BE2C (cell line): ENCODE measurements at places on chromosomes 3 and 15.
A peak's percentile ranks its signal among the peaks of the same experiment; 100 is the strongest.

DNA sequence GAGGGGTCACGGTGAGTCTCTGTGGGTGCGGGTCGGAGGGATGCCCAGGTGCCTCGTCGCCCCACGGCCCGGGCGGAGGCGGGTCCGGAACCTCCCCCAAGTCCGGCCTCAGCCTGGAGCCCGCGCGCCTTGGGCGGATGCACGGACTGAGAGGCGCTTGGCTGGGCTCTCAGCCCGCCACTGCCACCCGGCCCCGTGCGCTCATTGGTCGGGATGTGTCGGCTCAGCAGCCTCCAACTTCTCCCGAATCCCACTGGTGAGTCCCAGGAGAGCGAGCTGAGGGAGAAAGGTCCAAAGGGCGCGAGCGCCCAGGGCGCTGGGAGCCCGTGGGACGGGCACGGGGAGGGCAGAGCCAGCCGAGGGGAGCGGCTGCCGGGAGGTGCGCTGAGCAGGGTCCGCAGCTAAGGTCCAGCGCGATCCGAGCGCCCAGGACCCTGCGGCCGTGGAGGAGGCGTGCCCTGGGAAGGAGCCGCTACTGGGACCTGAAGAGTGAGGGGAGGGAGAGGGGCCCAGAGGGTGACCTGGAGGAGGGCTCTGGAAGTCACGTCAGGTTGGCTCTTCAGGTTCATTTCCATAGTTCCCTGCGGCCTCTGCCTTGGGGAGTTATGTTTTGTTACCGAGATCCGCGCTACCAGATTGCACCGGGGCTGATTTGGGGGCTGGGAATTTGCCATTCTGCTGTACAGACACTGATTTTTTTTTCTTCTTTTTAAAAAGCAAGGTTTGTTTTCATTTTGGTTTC is at the start of gene MME:
Gene MME, plus strand, starts transcription at position 574 of the 742 bp plus-strand sequence. CDS start 3,849 bp downstream, outside the sequence.
- DNase-seq = peak; percentile 27

DNA sequence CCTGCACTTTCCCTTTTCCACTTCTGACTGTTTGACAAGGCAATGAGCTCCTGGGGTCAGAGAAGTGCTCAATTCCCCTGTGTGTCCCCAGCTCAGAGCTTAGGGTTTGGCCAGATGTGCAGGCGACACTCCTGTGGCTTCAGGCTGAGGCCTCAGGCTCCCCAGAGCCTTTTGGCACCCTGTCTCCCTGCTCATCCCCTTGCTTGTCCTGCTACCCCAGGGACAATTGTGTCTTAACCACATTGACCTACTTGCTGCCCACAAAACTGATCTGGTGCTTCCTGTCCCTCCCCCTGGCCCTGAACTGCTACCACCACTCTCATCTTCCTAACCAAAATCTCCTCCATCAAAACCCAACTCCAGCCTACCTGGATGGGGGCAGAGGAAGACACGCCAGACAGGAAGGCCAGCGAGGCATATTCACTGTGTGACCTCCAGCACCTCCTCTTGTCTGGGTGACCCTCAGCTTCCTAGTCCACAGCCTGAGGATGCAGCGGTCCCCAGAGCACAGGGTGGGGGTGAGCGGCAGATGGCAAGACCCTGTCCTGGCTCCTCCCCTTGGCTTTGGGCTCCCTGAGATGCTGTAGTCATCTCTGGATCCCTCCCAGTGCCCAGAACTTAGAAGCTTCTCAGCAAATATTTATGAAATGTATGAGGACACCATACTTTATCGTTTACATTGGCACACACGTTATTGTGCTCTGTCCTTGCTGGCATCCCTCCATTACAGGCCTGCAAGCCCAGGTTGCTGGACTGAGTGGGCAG is 98.9 kb upstream of the SLC6A6 start:
- DNase-seq = no peak

GRCh38 chr15:85743392-85744055 is 51.2 kb downstream of the KLHL25 start:
- no peak for DNase-seq

- DNase-seq = no peak
Observed at GRCh38 chr15:62472616-62473299, 307.7 kb upstream of the C2CD4B start.

DNA sequence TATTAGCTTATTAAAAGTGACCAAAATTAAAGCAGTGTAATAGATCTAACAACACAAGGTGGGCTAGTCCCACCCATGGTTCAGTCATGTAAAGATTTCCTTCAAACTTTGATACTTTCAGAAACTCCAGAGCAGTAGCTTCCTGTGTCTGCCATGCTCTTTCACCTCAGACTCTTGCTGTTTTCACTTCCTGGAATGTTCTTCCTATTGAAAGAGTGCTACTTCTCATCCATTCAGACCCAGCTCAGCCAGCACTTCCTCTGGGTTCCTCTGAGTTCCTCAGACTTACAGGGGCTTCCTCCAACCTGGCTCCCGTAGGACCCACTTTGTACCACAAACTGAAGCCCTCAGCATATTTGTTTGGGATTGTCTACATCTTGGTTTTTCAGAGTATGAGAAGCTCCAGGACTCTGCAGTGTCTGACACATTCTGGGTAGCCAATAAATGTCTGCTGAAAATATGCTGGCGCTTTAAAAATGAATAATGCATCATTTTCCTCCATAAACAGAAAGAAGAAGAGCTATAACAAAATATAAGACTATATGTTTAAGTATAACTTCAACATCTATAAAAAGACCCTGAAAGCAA is 18.0 kb downstream of the NCEH1 start:
- DNase-seq = no peak

- no peak for DNase-seq
Observed at GRCh38 chr3:37729119-37729518, 132.6 kb upstream of the CTDSPL start.

- DNase-seq = no peak
Observed at GRCh38 chr15:91538782-91539181, 314.7 kb upstream of the SLCO3A1 start.

GRCh38 chr3:62562596-62562995 is 189.2 kb upstream of the FEZF2 start:
- no peak for DNase-seq

GRCh38 chr15:52021128-52021671 is 2.2 kb downstream of the MAPK6 start:
- DNase-seq = peak; percentile 47

DNA sequence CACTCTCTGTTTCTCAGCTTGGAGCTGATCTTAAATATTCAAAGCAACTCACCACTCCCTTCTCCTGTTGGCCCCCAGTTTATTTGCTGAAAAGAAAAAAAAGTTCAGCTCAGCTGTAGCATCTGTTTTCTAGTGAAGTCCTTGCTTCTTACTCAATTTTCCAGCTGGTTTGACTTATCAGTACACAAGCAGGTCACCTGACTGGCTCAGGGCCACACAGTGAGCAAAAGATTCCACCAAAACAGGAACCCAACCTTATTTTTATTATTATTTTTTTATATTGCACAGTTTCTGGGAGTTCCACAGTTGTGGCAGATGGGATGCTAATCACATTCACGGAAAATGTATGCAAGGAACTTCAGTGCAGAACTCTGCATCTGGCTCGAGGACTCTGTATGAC is 390.7 kb upstream of the RGMA start:
- no peak for DNase-seq

DNA sequence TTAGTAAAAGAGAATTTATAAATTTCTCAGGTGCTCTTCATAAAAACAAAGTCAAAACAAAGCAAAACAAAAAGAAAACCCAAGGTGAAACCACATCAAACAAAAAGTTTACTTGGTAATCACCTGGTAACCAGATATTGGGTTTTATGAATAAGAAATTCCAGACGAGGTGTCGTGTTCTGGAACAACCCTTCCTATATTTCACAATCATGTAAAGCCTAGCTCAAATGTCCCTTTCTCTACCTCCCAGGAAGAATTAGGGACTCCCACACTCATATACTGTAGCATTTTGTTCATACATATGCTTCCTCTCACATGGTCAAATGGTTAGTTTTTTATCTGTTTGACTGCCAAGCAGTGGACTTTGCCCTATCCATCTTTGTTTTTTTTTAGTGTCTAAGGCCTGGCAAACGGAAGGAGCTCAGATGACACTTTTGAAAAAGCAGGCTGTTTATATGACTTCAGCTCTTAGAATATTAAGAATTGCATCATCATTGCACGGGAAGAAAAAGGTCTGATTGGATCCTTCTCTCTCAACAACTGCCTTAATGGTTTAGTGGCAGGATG is 326.7 kb upstream of the TBL1XR1 start:
- no peak for DNase-seq

- DNase-seq = no peak
Observed at GRCh38 chr3:138974462-138974861, 27.4 kb downstream of the FOXL2NB start.

DNA sequence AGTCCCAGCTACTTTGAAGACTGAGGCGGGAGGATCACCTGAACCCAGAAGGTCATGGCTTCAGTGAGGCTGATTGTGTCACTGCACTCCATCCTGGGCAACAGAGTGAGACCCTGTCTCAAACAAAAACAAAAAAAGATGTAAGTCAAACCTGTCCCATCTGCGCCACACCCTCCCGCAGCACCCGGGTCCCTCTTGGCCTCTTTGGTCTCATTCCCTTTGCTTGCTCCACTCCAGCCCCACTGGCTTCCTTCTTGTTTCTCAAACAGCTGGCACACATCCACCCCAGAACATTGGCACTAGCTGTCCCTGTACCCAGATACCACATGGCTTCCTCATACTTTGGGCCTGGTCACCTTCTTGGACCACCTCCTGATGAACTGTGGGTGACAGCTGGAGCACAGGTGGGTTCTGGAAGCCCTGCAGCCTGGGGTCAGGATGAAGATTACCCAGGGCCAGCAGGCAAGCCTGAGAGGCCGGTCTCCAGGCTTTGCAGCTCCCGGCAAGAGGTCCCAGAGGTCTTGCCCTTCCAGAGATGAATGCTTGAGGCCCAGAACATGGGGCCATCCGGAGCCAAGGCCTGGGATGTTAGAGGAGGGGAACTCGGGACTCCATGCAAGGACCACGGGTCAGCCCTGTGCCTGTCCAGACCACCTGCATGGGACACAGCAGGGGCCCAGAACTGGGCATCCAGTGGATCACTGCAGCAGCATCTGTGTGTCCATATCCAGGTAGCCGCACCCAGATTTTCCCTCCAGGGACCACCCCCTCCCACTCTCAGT is 10.9 kb upstream of the GATA2 start:
- DNase-seq = no peak

DNA sequence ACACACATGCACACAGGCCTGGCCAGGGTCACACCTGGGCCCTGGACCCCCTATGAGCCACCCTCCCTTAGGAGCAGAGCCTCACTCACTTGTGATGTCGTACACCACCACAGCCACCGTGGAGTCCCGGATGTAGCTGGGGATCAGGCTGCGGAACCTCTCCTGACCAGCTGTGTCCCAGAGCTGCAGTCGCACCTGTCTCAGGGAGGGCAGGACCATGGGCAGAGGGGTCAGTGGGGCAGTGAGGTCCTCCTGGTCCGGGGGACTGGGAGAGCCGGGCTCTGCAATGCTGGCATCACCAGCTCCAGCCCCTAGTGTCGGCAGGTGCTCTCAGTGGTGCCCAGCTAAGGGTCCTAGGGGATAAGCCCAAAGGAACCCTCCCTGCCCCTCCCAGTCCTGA is 35.6 kb downstream of the SRPRB start:
- DNase-seq = no peak

GRCh38 chr3:98070840-98071239 is 16.1 kb upstream of the OR5AC2 start:
- no peak for DNase-seq

DNA sequence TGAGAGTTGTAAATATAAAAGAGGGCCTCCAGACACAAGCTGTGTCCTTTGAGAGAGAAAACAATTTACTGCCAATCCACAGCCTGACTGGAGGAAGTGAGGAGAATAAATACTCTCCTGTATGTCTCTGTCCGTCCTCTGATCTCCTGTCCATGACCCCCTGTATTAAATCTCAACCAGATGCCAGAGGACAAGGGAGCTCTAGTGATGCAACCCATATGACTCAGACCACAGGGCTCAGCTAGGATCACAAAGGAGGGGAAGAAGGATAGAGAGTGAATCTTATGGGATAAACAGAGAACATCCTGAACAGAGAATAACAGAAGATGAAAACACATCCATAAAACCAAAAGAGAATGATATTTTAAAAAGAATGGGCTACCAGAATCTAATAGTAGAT is 482.6 kb downstream of the PLOD2 start:
- DNase-seq = no peak

- DNase-seq = peak; percentile 68
Observed at GRCh38 chr3:48502728-48503168, 1.2 kb downstream of the SHISA5 start.

DNA sequence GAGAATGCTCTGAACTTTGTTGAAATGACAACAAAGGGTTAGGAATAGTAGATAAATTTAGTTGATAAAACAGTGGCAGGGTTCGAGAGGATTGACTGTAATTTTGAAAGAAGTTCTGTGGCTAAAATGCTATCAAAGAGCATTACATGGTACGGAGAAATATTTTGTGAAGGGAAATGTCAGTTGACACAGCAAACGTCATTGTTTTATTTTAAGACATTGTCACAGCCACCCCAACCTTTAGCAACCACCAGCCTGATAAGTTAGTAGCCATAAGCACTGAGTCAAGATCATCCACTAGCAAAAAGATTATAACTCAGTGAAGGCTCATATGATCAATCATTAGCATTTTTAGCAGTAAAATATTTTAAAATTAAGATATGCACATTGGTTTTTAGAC is 8.7 kb upstream of the ST3GAL6 start:
- no peak for DNase-seq

GRCh38 chr3:130465521-130465920 is 51.5 kb upstream of the COL6A6 start:
- DNase-seq = no peak

- no peak for DNase-seq
Observed at GRCh38 chr3:197458179-197458707, 97.5 kb downstream of the BDH1 start.

DNA sequence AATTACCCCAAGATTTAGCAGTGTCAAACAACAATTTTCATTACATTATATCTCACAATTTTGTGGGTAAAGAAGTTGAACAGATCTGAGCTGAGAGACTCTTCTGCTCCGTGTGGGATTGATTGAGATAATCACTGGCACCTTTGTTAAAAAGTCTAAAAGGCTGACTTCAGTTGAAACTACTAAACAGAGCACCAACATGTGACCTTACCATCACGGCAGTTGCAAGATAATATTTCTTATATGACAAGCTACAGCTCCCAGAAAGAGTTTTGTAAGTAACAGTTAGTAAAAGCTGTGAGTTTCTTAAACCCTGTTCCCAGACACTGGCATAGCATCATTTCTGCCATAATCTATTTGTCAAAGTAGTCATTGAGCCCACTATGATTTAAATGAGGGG is 25.0 kb downstream of the CGGBP1 start:
- DNase-seq = no peak

DNA sequence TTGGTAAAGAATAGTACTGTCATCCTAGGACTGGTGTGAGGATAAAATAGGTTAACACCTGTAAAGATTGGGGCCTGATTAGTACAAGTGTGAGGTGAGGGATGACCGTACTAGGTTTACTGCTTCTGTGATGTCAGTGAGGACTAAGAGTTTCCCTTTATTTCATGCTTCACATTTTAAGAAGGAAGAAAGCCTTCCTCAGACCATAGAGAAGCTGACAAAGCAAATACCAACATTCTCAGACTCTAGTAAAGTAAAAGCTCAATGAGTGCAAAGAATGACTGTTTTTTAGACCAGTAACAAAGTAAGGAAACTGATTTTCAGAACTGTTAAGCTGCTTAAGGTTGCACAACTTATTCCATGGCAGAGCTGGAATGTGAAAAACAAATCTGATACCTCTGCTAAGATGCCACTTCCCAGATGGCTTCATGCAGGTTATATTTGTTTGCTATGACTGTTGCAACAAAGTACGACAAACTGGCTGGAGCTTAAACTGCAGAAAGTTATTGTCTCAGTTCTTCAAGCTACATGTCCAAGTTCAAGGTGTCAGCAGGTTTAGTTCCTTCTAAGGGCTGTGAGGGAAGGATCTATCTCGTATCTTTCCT is 354.9 kb downstream of the RSL24D1 start:
- no peak for DNase-seq
